ENCODE measurements at places on chromosomes 2 and 18.

DNA sequence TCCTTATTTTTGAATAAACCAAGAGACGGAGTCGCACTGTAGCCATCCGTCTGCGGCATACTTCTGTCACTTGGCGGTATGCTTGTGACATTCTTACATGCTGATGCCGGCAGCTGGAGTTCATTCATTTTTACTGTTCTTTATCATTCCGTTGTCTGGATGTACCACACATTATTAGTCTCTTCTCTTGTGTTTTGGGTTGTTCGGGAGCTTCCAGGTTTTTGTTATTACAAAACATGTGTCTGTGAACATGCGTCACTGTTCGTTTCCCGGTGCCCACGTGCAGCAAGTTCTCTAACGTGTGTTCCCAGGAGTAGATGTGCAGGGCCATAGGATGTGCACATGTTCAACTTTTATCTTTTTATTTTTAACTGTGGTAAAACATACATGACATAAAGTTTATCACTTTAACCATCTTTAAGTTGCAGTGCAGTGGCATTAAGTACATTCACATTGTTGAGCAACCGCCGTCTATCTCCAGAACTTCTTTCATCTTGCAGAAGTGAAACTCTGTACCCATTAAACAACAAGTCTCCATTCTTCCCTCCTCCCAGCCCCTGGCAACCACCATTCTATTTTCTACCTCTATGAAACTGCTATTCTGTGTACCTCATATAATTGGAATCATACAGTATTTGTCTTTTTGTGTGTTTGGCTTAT, 40.1 kb downstream of the MTCL1 start:
- DNase-seq = no peak

DNA sequence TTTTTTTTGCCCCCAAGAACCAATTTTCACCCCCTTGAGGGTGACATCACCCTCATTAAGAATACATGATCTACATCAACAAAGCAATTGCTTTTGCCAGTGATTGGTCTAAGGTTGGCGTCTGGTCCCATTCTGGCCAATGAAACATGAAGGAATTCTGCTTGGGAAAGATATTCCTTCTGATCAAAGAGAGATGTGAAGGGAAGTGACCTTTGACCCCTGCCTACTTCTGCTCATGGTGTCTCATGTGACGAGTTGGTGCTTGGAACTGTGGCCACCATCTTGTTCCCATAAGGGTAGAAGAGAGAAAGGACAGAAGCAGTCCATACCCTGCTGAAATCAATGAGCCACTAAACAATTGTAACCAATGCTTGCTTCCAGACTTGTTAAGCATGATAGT, 85.1 kb downstream of the LBH start:
- DNase-seq = no peak

- no peak for DNase-seq
Measured at GRCh38 chr18:47248604-47249313, 2.7 kb downstream of the SKOR2 start.

DNA sequence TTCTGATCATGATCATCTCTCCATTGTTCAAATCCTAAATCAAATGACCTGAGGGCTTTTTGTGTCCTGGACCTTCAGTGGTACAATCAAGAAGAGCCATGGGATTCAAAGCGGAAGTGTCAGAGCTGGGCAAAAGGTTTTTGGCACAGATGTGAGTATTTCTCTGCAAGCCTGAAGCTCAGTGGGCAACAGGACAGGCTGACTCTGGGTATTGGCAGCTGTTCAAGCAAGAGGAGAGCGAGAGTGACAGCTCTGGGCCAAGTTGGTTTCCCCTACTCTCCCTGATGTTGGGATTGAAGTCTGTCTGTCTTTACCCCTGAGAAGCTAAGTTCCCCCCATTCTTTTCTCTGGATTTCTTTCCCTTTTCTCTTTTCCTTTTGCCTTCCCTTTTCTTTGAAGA, 33.3 kb downstream of the DSEL start:
- DNase-seq = no peak

DNA sequence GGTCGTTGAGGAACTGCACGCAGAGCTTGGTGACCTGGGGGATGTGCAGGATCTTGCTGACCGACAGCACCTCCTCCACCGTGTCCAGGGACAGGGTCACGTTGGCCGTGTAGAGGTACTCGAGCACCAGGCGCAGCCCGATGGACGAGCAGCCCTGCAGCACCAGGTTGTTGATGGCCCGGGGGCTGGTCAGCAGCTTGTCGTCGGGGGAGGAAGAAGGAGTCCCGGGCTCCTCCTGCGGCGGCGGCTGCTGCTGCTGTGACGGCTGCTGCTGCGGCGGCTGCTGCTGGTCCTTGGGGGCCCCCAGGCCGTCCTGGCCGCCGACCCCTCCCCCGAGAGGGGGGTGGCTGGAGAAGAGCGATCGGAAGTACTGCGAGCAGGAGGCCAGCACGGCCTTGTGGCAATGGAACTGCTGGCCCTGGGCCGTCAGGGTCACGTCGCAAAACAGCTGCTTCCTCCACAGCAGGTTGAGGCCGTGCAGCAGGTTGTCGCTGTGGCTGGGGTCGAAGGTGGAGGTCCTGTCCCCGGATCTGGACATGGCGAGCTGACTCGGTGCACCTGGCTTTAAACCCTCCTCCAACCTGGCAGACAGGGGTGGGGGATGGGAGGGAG, 2.7 kb downstream of the KLHL14 start:
- DNase-seq = no peak

- DNase-seq = peak; percentile 54
Measured at GRCh38 chr2:68767031-68767961, 32.7 kb downstream of the ARHGAP25 start.

DNA sequence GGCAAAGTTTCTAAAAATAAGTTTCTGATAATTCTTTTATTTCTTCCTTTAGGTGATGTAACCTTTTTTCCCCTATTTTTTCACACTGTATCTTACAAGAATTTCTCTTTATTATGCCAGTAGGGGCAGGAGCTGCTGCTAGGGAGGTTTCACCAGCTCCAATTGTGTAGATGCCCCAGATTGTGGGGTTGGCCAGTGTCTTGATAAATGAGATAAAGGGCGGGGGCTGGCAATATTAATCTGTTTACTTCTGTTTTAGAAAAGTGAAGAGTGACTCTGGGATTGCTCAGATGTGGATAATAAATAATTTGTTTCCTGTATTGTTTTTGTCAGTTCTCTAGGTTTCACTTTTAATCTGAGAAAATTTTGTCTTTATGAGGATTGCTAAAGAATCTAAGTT, 190.4 kb downstream of the MC4R start:
- no peak for DNase-seq

DNA sequence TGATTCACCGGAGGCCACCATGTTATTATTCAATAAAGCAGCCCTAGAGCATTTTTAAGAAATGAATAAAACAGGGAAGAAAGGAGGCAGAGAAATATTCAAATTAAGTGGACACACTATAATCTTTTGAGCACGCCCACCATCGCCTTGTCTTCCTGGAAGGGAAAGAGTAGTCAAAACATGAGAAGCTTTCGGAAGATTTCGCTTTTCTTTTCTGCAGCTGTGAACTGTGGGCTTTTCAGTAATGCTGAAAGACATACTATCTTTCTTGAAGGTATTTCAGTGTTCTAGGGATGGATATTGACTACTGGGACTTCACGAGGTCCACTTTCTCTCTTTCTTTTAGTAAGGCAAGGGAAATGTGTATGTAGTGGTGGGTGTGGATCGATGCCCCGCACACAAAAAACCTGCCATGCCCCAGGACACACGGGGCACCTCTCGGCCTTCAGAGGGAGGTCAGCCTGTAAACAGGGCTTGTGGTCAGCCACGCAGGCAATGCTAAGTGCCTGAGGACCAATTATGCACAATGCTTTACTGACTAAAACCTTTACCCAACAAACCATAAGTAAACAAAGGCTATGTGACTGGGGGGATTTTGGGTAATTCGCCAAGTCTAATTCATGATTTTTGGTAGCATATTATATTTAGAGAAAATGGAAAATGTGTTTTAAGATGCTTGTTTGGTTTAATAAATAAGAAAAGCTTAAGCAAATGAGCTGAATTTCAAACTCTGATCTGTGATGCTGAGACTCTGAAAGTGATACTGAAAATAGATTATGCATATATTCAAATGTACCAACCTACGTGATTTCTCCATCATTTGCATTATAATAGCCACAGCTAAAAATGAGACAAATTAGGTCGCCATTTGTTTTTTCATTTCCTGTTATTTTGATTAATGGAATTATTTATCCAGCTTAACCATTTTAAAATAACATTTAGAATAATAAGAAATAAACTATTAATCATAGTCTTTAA, 130.5 kb downstream of the ZNF516 start:
- DNase-seq = peak; percentile 33

GRCh38 chr2:100350661-100351185, 28.4 kb upstream of the LONRF2 start:
- no peak for DNase-seq

GRCh38 chr2:20125164-20125563, 73.7 kb upstream of the LAPTM4A start:
- no peak for DNase-seq

GRCh38 chr2:120444691-120445240, 98.8 kb downstream of the INHBB start:
- no peak for DNase-seq

- no peak for DNase-seq
Measured at GRCh38 chr2:72894514-72894913, 7.3 kb downstream of the SPR start.

DNA sequence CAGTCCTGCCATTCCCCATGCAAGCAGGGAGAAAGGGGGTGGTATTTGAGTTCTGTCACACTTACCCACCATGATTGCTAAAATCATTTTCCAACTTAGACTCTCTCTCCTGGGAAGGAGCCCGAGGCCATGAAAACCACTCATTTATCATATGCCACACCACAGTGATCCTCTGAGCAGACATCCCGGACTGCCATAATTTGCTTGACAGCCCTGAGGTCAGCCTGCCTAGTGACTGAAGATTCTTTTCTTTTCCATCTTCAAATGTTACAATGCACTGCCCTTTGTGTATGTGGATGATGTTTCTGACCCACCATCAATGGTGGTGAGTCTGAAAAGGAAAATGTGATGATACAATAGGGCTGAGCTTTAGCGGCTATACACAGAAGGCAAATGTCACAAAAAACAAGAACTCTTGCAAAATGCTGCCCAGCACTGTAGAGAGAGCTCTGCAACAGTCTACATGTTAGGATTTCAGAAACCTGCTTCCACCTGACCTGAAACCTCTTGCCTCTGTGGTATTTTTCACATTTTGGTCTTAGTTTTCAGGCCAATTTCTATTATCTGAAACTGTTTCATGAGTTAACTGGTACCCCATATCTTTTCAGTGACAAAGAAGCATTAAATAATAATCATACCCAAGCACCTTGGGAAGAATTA, 272.8 kb downstream of the ZNF385B start:
- no peak for DNase-seq

GRCh38 chr18:61575419-61575818, 242.2 kb downstream of the CDH20 start:
- no peak for DNase-seq

DNA sequence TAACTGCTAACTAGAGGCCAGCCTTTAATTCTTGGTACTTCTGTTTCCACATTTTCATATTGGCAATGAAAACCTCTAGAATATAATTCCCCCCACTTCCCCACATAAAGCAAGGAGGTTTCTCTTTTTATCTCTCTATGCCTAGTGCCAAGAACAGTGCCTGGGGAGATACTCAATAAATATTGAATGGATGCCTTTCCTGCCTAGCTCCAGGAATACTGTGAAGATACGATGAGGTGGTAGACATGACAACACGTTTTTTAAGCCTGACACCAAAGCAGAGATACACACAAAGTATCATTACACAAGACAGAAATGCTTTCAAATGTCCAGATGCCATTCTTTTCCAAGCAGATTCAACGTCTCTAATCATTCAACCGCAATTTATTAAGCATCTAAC, 535.5 kb downstream of the XIRP2 start:
- DNase-seq = no peak

- DNase-seq = no peak
Measured at GRCh38 chr2:108927405-108927804, 61.6 kb downstream of the EDAR start.

- DNase-seq = no peak
Measured at GRCh38 chr2:62856228-62857040, 150.9 kb downstream of the EHBP1 start.

- DNase-seq = no peak
Measured at GRCh38 chr2:233593201-233593600, 24.2 kb upstream of the UGT1A8 start.

DNA sequence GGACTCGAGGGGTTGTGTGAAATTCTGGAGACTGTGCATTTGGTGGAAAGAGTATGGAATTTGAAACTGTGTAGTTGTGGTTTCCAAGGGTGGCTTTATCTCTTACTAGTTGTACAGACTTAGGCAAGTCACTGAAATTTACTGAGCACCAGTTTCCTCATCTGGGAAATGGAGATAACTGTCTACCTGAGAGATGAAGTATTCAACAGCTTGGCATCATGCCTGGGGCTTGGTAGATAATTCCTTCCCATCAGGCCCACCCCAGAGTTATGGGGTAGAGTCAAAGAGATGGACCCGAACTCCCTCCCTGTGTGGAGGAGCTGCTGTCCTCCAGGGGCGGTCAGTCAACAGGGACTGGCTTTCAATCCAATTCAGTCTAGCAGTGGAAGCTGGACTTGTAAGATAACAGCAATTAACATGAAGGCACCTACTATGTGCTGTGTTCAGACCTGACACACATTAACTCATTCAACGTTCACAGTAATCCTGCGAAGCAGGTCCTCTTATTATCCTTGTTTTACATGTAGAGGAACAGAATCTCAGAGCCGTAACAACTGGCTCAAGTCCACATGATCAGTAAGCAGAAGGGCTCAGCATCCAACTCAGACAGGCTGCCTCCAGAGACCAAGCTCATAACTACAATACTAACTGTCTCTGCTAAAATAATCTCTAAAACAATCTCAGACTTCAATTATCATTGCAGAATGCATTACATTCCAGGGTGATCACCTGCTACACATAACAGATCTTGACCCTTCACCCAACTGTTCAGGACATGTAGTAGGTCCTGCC, 432.1 kb downstream of the LPIN1 start:
- no peak for DNase-seq

DNA sequence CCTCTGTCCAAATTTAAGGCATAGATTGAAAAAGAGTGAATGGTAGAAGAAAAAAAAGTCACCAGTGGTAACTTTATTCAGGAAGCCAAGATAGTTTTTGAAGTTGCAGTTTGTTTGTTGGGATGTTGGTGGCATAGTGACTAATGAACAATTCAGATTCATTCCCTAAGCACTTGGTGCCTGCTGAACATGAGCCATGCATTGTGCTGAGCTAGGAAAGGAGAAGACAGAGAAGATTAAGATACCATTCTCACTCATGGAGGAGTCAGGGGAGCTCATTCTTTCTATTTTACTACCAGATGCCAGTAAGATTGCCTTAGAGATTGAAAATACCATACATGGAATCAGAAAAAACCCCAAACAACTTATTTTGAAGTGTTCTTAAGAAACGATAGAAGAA, 25.1 kb downstream of the MEIS1 start:
- DNase-seq = no peak

Measured in stimulated activated naive CD8-positive, alpha-beta T cell treated with anti-CD3 and anti-CD28 coated beads, Interleukin-15, Interleukin-2, amounts not matched to agents 100 U/mL and 50 U/mL, for 24 hours (primary cell).